CD4-positive, alpha-beta T cell treated with Interleukin-17A for 1 hour (primary cell): ENCODE measurements at places on chromosomes 2 and 18.

DNA sequence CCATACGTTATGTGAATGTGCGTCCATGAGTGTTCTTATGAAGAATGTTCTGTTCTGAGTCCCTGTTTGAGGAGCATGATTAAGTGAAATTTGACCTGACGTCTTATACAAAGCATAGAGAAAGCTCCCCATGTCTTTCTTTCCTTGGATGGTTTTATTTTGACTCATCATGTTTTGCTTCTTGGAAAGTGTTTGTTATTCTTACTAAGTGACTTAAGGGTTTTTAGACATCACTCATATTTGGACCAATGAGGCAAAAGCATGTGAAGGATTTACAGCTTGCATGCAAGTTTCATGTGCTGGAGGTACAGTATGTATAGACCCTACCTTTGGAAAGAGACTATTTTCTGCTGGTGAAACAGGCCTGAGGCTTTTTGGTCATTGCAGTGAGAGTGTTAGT is 33.5 kb upstream of the ZEB2 start:
- no peak for DNase-seq

- no peak for DNase-seq
Measured at GRCh38 chr2:171909266-171909665, 13.0 kb upstream of the HAT1 start.

DNA sequence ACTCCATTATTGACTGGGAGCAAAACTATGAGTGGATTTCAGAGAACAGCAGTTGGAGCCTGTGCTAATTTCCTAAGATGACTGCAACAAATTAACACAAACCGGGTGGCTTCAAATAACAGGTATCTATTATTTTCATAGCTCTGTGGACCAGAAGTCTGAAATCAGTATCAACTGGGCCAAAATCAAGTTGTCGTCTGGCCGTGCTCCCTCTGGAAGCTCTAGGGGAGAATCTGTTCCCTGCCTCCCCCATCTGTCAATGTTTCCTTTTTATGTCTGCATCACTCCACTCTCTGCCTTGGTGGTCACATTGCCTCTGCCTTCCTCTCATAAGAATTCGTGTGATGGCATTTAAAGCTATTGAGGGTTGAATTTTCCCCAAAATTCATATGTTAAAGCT is 269.8 kb downstream of the TMX3 start:
- DNase-seq, result no peak

GRCh38 chr2:223934870-223935269 is 10.3 kb downstream of the WDFY1 start:
- no peak for DNase-seq

- no peak for DNase-seq
Measured at GRCh38 chr18:39909706-39910105, 2045.3 kb upstream of the PIK3C3 start.

DNA sequence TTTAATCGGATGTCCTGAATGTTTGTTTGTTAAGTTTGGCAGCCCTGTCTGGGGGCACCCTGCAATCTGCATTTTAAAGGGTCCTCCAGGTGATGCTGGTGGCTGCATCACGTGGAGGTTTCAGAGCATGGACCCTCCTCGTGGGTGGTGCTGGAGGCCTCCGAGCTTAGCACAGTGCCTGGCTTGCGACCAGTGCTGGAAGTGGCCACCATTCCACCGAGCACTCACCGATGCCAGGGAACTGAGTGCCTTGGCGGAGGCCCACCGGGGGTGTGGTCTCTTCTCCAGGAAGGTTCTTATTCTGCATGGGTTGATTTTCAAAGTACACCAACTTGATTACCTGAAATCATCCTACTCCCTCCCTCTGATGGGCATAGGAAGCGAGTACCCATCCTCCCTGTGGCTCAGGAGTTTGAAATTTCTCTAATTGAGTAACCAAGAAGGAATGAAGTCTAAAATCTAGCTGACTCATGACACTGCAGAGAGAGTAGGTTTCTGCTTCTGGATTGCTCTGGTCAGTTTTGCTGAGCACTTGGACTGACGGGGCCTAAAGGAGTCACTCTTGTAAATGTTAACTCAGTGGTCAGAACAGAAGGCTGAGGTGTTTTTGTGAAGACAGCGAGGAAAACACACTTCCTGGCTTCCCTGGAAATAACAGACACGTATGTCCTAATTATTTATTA is 58.1 kb upstream of the SLC66A3 start:
- no peak for DNase-seq

- DNase-seq, result no peak
Measured at GRCh38 chr2:22855081-22855480, 529.9 kb upstream of the KLHL29 start.

GRCh38 chr2:128625963-128626759 is 307.5 kb upstream of the HS6ST1 start:
- DNase-seq, result no peak
